Ammon's horn (tissue), 1 donor: ENCODE measurements at places on chromosomes 7 and 10.

GRCh38 chr7:24690251-24690650 is 67.0 kb downstream of the GSDME start:
- no peak for DNase-seq

- DNase-seq, result no peak
Measured at GRCh38 chr10:26412932-26413331, 25.2 kb upstream of the APBB1IP start.

GRCh38 chr7:11620406-11621253 is 211.4 kb downstream of the THSD7A start:
- no peak for DNase-seq

- no peak for DNase-seq
Measured at GRCh38 chr10:69845574-69846292, 44.0 kb downstream of the COL13A1 start.

DNA sequence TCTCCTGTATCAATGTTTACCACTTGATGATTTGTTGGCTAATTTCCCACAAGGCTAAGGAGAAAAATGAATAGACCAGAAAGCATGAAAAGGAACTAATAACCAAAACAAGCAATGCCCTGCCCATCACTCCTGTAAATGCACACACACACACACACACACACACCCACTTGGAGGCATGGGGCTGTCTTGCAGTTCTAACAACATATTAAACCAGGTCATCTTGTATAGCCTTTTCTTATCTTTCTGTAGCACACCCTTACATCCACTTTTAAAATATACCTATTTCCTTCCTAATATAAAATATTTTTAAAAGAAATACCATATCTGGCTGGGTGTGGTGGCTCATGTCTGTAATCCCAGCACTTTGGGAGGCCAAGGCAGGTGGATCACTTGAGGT is 105.3 kb downstream of the CTTNBP2 start:
- no peak for DNase-seq

DNA sequence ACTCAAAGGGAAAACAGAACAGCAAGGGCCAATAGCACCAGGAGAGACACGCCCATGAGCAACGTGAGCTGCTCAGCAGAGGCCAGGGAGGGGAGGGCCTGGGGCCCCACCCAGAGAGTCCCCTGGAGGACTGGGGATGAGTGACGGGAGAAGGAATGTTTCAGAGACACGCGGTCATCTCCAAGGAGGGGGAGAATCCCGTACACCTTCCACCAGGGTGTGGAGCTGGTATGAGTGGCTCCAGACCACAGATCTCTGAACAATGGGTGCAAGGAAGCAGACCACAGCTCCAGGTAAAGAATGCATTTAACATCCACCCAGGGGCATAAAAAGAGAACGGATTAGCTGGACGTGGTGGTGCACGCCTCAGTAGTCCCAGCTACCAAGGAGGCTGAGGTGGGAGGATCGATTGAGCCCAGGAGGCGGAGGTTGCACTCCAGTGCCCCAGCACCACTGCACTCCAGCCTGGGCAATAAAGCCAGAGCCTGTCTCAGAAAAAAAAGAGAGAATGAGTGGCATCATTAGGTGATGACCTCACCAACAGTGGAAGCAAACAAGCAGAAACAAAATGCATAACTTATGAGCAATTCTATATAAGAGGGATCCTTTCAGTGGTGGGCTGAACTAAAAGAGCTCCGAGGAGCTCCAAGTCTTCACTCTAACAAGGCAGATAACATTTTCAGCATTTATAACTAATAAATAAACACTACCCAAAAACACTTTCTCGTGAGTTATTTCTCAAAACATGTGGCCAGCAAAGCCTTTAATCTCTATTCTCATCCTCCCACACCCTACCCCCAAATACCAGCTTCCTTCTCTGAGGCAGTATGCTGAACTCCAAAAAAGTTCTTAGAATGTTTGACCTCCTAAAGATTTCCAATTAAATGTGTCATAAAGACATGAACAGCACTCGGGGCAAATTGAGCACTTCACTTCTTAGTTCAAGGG is 12.5 kb downstream of the PSAP start:
- no peak for DNase-seq

DNA sequence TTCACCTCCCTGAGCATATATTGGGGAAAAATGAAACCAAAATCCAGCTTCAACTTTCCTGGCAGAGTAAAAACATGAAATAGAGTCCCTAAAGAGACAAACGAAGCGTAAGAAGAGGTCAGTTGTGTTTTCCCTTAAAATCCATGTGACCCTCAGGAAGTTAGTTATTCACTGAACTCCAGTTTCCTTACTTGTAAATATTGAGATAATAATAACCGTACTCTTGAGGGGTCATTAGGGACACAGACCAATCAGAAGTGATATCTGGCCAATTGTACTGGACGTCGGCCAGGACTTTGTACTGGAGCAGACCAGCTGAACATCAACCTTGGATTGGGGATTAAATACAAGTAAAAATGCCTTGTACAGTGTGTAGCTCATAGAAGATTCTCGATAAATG is 167.0 kb downstream of the GATA3 start:
- DNase-seq, result no peak
